ENCODE measurements at places on chromosomes 12 and 14.
A peak's percentile ranks its signal among the peaks of the same experiment; 100 is the strongest.

- DNase-seq: no peak
Observed at GRCh38 chr12:92041742-92042141, 103.9 kb downstream of the BTG1 start.

- no peak for DNase-seq
Observed at GRCh38 chr12:64269161-64269560, 47.1 kb upstream of the KICS2 start.

- no peak for DNase-seq
Observed at GRCh38 chr12:50061946-50062686, 4.7 kb downstream of the ASIC1 start.

DNA sequence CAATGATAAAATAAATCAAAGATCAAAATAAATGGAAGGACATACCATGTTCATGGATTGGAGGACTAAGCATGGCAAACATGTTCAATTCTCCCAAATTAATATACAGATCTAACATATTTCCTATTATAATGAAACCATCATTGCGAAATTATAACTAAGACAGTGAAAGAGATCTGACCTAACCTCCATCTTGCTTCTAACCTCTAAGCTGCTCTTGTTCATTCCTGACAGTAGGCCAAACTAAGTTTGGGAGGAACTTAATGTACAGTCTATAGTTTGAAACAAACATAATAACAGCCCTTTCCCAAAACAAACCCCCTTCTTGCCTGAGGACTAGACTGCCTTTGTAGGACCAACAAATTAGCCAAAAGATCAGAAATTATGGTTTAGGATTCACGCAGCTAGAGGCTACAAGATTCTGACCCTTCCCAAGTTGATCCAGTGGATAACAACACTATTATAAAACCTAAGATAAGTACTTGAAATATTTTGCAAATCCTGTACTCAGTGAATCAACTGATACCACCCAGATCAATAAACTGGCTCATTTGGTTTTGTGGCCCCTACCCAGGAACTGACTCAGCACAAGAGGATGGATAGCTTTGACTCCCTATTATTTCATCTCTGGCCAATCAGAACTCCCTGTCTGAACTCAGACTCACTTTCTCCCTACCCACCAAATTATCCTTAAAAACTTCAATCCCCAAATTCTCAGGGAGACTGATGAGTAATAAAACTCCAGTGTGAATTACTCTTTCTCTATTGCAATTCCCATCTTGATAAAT lies 41.7 kb upstream of the OR5AU1 start:
- peak; percentile 26 for DNase-seq

- no peak for DNase-seq
Observed at GRCh38 chr14:36672095-36672494, 10.4 kb downstream of the PAX9 start.

DNA sequence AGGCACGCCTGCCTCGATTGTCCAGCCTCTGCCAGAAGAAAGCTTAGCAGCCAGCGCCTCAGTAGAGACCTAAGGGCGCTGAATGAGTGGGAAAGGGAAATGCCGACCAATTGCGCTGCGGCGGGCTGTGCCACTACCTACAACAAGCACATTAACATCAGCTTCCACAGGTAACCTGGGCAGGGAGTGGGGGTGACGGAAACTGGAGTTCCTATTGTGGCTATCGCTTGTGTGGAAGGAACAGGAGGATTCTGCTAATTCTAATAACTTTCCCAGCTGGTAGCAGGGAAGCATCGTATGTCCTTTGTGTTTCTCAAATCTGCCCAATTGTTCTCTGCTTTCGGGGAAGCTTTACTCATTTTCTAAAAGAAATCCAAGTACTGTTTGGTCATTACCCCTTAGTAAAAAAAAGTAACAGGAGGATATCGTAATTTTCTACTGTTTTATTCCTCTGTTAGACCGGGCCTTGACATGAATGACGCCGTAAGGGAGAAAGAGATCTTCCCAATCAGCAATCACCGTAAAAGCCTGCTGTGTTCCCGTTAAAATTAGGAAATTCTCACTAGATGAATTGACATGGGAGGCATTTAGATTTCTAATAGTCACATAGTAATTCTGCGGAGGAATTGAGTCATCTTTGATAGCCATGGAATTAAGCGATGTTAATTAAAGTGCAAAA lies 449 bp downstream of the THAP2 start:
- no peak for DNase-seq

DNA sequence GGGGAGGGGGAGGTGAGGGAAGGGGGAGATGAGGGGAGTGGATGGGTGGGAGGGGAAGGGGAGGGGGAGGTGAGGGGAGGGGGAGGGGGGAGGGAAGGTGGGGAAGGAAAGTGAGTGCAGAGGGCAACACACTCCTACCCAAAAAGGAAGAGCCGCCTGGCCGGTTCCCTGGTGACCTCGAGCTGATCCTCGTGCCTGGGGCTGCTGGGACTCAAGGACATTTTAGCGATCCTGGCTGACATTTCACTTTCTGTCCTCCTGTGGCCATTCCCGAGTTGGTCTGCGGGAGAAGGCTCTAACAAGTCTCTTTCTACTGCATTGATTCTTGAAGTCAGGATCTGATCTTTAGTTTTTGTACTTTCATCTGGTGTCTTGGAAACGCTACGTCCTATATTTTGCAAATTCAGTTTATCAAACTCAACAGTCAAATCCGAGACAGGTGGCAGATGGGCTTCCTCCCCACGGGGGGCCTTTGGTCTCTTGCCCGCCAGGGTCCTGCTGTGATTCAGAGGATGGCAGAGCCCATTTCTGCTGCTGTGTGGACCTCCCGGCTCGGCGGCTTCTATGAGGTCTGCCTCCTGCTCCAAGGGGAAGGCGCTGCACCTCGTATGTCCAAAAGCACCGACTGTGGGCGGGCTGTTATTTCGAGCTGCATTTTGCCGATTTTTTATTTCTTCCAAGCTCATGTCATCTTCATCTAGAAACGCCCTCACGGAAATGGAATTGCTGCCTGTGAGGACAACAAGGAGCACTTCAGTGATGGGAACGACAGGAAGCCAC lies 19.1 kb downstream of the PGAM5 start:
- peak; percentile 24 for DNase-seq

DNA sequence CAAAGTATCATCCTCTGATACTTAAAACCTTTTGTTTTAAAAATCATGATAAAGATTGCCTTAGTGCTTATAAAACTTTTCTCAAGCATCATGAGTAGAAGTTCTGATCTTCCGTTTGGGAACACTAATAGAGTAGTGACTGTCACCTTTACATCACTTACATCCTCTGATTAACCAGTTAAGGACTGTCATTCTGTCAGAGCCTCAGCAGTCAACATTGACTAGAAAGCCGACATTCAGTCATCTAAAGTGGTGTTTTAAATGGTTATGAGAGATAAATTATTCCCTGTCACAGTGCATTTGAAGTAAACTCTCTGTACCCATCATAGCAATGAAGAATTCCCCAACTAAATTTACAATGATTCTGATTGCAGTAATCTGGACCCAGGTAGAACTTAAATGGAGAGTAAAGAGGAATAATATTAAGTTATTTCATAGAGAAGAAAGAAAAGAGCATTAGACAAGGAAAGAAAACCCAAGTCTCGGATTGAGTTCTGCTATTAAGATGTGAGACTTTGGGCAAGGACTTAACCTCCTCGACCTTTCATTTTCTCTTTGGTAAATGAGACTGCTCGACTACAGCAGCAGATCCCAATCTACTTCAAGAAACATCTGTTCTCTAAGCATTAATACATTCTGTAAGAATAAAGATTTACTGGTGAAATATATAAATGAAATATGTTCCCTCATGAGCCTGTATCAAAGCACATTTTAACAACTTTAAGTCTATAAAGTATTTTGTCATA lies 563.9 kb upstream of the LMO3 start:
- no peak for DNase-seq

GRCh38 chr14:98945611-98946570 lies 326.1 kb downstream of the BCL11B start:
- DNase-seq: no peak

GRCh38 chr12:56150563-56150962 lies 1.8 kb upstream of the MYL6B start:
- no peak for DNase-seq

DNA sequence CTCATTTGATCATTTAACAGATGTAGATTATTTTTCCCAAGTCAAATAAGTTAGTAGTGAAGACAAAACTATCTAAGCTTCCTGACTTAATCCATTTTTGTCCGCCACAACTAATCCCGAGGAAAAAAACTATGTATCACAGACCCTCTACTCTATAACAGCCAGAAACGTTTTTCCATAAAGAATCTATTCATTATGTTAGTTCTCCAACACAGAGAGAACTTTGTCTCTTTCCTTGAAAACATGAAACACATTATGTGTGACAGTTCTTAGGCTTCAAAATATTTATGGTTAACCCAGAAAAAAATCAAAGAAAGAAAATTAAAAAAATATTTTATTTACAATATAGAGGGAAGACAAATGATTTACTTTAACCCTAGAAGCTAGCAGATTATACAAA lies 100.1 kb downstream of the PLEKHG7 start:
- no peak for DNase-seq

DNA sequence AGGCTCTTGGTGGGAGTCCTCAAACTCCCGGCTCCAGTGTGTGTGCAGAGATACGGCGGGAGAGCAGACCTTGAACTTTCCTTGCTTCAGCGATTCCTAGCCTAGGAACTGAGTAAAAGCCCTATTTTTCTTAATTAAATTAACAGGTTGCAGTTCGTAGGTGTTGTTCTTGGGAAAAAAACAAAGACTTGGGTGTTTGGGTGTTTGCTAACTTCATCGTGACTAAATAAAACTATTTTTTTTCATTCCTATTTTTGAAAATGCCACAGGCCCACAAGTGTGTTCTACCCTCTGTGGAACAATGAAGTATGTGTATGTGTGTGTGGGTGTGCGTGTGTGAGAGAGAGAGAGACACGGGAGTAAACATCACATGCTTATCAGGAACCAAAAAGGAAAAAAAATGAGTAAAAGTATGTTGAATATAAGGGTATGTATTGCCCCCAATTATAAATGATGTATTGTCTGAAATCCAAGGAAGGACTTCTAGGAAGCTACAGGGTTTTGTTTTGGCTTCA lies 651 bp downstream of the TMEM117 start:
- no peak for DNase-seq

DNA sequence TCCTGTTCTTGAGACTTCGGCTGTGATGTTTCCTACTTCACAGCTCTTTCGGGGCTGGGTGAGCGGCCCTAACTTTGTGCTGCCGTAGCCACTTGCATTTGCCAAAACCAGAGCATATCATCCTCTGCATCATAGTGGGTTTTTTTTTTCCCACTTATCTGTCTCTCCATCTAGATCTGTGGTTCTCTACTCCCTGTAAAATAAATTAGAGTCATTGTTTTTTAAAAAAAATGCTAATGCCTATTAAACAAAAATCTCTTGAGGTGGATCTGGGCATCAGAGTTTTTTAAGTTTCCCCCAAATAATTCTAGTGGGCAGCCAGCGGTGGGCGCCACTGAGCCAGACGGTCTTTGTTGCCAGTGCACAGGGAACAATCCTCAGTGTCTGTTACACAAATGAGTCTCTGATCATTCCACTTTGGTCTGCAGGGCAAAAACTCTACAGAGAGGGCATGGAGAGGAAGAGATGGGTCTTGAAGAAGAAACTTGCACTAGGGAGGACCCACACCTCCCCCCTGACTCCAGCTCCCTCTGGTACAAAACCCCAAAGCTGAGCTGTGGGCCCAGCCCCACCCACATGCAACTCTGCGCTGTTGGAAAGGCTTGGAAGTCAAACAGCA lies 62.4 kb upstream of the BCL2L14 start:
- no peak for DNase-seq

DNA sequence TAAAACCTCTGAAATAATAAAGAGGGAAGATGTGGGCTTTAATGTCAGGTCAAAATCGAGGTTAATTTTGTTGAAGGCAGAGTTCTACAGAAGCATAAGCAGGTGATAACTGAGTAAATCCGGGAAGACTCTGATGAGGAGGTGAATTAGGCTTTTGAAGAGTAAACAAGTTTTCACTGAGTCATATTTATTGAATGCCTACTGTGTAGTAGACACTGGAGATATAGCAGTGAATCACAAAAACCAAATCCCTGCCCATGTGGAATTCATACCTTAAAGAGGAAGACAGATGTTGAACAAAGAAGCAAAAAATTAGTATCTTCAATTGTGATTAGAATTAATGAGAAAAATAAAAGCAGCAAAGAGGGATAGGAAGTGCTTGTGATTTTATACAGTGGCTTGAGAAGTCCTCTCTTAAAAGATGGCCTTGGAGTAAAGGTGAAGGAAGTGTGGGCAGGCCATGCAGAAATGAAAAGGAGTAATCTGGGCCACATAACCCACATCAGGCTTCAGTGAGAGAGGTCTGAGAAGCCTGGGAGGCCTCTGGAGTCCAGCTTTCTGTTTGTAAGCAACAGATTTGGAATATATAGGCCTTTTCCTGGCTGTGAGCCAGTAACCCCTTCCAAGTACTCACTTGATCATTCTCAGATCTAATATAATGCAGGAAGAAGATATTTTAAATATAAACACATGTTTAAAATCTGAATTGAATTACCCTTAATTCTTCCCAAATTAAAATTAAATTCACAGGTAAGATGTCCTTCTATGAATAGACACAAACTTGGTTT lies 46.7 kb downstream of the BHLHE41 start:
- DNase-seq: no peak

- no peak for DNase-seq
Observed at GRCh38 chr12:17975239-17975638, 114.8 kb downstream of the RERGL start.

- DNase-seq: no peak
Observed at GRCh38 chr14:77053046-77053841, 24.7 kb upstream of the IRF2BPL start.

DNA sequence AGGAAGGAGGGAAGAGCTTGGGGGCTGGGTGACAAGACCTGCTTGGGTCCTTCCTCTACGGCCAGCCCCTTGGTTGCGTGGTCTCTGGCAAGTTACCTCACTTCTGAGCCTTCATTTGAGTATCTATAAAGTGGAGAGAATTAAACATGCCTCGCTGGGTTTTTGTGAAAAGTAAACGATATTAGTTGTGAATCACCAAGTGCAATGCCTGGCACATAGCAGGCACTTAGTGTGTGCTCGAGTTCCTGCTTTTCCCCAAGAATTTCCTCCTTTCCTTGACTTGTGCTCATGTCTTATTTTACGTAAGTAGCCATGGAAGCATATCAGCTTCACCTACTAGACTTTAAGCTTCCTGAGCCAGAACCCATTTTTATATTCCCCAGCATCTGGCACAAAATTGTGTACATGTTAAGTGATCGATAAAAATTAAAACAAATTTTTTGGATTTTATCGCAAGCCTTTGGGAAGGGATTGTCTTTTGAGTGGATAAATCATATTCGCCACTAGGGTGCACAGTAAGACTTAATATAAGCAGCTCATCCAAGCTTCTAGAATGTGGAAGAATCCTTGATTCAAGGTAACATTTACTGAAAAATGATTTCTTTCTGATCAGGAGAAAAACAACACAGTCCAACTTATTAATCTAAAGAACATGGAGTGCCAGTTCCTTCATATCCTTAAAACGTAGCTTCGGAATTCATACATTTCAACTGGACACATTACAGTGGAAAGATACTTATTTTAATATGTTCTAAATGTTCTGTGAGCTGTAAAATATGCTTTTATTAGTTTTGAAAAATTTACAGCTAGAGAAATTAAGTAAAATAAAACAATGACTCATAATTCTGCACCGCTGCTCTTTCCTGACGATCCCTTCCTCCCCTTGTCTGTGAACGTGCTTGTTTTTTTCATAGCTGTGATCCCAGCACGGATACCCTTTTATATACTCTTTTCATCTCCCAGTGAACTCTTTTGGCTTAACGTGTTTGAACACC lies 62.0 kb downstream of the SLC25A47 start:
- DNase-seq: no peak

GRCh38 chr12:109731806-109732205 lies 18.2 kb downstream of the FAM222A start:
- no peak for DNase-seq

- no peak for DNase-seq
Observed at GRCh38 chr12:42255866-42256261, 17.8 kb upstream of the YAF2 start.

Measured in SW 1271 (cell line).